Left ventricle myocardium superior (tissue), 1 donor: ENCODE measurements at places on chromosomes 3 and 15. TPM values are rescaled to one million over a fixed set of nuclear protein-coding genes. Genes with fewer than 3 reads are reported as not detected.

GRCh38 chr15:78201281-78202190 is 32.8 kb downstream of the ACSBG1 start:
- no peak for DNase-seq

The TMOD2 gene
- total RNA-seq = 9.2 TPM

- DNase-seq = no peak
Observed at GRCh38 chr3:128684986-128685726, 34.5 kb upstream of the RPN1 start.

- DNase-seq = peak; percentile 46
Observed at GRCh38 chr3:39101022-39101689, 6.3 kb downstream of the GORASP1 start.

- no peak for DNase-seq
Observed at GRCh38 chr15:94234300-94234699, 2.9 kb downstream of the MCTP2 start.

- DNase-seq = peak; percentile 90
Observed at GRCh38 chr3:47420511-47421484, 40.0 kb downstream of the PTPN23 start.

GRCh38 chr3:194256040-194256945 is 94.8 kb downstream of the CPN2 start:
- DNase-seq = no peak

- DNase-seq = no peak
Observed at GRCh38 chr3:104554425-104554824, 812.3 kb upstream of the ALCAM start.

The NOX5 gene
- total RNA-seq = not detected

- no peak for DNase-seq
Observed at GRCh38 chr3:134600206-134600605, 50.6 kb downstream of the KY start.

The C15orf39 gene
- 14.8 TPM for total RNA-seq

DNA sequence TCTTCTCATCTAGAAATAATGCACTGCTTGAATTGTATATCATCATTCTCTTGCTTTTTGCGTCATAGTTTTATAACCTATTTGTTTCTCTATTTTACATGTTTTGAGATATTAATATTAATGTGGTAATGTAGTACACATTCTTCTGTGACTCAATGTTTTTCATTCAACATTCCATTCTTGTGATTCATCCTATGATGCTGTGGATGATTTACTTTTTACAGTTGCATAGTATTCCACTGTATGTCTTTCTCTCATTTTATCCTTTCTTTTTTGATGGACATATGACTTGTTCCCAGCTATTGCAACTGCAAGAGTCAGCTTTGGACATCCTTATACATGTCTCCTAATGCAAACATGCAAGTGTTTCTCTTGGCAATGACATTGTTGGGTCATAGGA is 20.6 kb upstream of the VEPH1 start:
- DNase-seq = no peak

The SLC2A2 gene
- not detected for total RNA-seq

The RPN1 gene
- 104 TPM for total RNA-seq

The C3orf49 gene
- not detected for total RNA-seq

- no peak for DNase-seq
Observed at GRCh38 chr3:186515125-186515524, 29.1 kb downstream of the CRYGS start.

- DNase-seq = no peak
Observed at GRCh38 chr3:133506215-133506901, 67.1 kb upstream of the CDV3 start.

DNA sequence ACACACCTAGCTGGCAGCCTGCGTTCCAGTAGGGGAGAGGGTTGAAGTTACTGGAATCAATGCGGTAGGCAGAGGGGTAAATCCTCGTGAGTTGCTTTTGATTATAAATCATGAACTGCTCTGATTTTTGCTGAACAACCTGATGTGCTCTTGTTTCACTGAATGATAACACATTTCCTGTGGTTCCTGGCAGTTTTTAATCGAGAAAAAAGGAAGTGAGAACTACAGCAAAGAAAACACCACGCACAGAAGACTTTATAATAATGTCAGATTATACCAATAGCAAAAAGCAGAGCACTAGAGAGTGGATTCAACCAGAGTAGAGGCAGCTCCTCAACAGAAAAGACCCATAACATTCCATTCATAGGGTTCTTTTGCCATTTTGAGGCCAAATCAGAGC is 200.8 kb upstream of the STRIT1 start:
- no peak for DNase-seq

DNA sequence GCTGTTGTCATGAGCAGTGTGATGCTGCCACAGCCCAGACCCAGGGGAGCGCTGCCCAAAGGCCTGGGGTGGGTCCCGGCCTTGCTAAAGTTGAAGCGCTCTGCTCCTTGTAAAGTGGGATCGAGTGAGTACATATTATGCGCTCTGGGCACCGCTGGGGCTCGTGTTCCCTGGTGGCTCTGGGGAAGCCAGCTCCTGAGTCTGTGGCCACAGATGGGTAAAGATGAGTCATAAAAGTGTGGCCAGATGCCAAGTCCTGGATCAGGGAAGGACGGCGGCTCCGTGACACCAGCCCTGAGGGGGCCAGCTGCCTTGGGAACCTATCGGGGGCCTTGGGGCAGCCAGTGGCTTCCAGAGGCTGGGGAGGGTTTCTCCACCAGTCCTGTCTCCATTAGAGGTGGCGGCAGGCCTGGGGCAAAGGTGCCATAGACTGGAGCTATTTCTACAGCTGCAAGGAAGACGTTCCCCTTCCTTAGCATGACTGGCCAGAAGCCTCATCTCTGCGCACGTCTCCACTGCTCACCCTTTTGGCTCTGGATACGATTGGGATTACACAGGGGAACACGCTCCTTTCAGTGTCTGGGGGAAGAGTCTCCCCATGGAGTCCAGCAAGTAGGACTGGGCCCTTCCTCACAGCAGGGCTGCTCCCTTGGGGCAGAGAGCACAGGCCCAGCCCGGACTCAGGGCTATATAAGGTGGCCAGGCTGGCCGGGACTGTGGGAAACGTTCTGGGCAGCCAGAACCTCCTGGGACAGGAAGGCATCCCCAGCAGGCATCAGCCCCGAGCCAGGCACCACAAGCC is 1.2 kb upstream of the ITIH4 start:
- DNase-seq = peak; percentile 48

- no peak for DNase-seq
Observed at GRCh38 chr15:90641581-90642463, 75.3 kb upstream of the BLM start.

GRCh38 chr3:57006949-57007419 is 53.5 kb upstream of the SPATA12 start:
- DNase-seq = no peak
